Activated effector memory CD4-positive, alpha-beta T cell treated with anti-CD3 and anti-CD28 coated beads, Interleukin-2, amount 50 U/mL, for 16 hours (primary cell): ENCODE measurements at places on chromosomes 5 and 9.

DNA sequence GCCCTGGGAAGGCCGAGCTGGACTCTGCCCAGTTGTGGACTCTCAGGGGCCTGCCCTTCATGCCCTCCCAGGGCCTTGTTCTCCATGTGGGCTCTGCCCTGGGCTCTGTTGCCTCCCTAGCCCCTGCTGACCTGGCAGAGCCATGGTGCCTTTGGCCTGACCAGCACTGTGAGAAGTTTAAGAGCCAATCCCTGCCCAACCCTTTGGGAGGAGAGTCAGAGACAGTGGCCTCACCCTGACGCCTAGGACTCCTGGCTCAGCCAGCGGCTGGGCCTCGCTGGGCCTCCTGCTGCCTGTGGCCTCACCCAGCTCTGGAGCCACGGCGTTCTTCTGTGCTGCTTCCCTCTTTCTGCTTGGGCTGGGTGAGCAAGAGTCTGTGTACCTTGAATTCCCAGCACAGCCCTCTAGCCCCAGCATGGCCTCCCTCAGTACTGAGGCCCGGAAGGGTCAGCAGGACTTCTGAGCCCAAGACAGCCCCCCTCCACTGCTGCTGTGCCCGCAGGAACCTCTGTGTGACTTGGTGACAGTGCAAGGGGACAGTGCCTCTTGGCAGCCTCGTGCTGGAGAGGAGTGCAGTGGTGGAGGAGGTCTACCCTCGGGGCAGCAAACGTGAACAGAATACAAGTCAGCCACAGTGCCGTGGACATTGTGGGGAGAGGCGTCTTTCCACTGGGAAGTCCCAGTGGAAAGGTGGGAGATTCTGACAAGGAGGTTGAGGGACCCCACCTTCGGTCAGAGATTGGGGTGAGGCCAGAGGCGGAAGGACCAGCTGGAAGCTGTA, 97.4 kb downstream of the CACNA1B start:
- DNase-seq = peak; percentile 37

DNA sequence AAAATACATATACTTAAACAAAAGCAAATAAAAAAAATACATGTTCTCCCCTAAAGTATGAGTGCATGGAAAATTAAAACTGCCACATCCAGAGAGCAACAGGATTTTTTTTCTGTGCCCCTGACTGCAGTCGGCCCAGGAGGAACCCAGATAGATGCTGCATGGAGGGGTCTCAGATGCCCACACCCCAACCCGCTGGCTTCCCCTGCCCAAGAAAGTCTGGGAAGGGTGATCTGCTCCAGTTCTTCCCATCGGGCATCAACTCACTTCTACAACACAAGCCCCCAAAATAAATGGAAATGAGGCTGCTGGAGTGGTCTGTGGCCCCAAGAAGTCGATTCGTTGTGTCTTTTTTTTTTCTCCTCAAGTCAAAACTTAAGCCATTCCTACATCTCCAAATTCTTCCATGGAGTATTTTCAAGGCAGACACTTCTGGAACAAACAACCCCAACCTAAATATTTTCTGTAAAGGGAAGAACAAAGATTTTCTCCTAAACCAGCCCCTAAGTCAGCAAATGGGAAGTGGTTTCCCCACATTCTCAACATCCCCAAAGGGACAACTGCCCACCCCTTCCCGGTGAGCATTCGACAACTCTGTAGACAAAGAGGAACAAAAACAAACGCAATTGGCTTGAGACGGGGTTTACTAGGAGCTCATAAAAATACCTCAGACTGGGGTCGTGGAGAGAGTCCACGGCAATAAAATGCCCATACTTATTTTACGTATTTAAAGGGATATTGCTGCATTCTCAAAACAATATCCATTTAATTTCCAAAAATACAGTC, 46.7 kb downstream of the ROR2 start:
- no peak for DNase-seq

GRCh38 chr5:129903466-129904101, 681 bp upstream of the CHSY3 start:
- DNase-seq = no peak

GRCh38 chr9:132881826-132882225, 3.1 kb downstream of the SPACA9 start:
- no peak for DNase-seq

DNA sequence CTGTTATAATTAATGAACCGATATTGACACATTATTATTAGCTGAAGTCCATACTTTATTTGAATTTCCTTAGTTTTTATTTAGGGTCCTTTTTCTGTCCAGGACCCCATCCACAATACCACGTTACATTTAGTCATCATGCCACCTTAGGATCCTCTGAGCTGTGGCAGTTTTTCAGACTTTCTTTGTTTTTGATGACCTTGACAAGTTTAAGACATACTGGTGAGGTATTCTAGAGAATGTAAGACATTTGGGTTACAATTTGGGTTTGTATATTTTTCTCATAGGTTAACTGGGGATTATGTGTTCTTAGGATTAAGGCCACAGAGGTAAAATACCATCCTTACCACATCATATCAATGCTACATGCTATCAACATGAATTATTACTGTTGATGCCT, 42.7 kb downstream of the KIAA1958 start:
- DNase-seq = no peak

DNA sequence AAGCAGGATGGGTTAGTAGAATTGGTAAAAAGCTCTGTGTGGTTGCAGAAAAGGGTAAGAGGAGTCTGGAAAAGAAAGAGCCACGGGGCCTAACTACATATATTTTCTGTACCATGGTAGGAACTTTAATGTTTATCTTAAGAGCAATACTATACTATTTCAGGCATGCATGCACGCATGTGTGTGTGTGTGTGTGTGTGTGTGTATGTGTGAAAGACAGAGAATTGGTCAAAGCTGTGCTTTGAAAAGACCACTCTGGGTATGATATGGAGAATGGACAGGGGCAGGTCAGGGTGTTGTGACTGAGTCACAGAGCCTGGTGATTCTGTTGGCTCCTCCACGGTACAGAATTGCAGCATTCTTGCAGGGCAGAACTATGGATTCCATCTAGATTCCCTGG, 339.3 kb downstream of the SLIT3 start:
- DNase-seq = no peak

DNA sequence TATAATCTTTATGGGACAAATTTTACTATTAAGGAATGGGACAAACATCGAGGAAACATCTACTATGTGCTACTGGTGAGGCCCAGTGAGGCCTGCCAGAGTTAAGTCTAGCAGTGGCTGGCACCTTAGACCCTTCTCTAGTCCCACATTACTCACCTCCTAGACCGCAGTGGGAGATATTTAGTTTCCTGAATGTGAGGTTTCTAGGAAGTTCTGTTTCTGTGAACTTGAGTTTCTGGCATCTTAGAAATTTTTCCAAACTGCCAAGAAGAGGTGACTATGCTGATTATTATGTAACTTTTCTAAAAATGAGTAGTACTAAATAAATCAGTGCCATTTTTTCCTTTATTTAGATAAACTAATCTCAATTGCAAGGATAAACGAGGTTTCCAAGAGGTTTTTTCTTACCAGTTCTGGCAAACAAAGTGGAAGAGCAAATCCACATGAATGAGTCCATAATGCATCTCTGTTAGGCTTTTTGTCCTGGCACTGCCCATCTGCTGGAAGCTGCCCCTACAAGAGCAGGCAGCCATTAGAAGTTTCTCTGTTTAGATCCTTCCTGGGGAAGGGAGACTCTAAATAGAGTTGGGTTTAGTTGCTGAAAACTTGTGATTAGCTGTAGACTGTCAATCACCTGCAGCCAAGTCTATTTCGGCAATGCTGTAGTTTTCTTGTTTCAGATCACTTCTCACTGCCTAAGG, 348.7 kb downstream of the MAN2A1 start:
- DNase-seq = no peak

GRCh38 chr9:78292716-78293497, 4.0 kb upstream of the PSAT1 start:
- no peak for DNase-seq

DNA sequence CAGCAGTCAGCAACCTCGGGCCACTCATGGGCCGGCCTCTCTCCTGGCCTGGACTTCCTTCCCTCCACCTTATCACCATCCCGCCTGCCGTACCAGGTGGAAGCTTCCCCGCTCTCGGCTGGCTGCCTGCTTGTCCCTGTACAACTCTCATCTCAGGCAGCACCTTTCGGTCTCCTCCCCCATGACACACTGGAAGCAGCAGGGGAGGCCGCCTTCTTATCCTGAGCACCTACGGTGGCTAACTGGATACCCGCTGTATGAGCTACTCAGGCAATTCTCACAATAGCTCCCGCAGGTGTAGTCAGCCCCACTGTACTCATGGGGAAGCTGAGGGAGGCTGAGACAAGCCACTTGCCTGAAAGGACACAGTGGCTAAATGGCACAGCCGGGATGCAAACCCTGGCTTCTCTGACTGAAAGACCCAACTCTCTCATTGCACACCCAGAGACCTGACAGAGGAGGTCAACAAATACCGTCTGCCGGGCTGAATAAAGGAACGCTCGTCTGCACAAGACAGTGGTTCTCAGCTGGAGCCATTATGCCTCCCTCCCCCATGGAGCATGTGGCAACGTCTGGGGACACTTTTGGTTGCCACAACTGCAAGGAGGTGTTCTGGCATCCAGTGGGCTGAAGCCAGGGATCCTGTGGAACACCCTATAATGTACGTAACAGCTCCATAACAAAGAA, 9.6 kb downstream of the STK10 start:
- DNase-seq = peak; percentile 73

DNA sequence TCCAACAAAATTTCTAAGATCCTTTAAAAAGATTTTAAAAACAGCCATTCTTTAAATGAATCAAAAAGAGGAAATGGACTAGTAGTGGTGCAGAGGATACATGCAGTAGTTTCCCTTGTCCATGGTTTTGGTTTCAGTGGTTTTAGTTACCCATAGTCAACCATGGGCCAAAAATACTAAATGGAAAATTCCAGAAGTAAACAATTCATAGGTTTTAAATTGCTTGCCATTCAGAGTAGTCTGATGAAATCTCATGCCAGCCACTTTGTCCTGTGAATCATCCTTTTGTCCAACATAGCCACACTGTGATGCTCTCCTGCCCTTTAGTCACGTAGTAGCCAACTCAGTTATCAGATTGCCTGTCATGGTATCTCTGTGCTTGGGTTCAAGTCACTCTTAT, 286.1 kb downstream of the ANXA1 start:
- DNase-seq = no peak

DNA sequence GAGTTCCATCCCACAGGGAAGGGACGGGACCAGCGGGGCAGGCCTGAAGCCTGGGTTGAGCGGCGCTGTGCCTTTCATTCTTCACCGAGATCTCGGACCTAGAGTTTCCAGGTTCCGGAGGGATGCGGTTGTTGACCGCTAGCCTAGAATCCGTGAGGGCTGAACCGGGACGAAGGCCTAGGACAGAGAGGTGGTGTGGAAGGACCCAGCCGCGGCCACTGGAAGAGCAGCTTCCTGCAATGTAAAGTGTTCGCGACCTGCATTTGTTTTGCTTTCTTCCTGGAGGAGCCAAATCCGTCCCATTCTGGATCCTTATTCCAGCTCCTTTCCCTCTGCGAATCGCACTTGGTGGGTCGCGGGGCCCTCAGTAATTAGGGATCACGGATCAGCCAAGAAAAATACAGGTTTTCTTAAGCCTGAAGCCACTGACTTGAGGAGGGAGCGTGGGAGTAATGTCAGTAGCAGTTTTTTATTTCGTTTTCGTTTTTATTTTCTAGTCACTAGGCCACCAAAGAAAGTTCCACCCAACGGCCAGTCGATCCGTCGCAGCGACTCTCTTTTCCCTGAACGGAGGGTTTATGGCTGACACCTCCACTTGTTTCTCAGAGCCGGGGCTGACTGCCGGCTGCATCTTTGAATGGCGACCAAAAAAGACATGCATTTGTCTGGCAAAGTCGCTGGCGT, 48.6 kb downstream of the ANXA2R start:
- DNase-seq = peak; percentile 88

- DNase-seq = no peak
These were observed 6.6 kb upstream of the AHRR start for GRCh38 chr5:314676-315487.

- DNase-seq = no peak
These were observed 31.7 kb upstream of the IRX2 start for GRCh38 chr5:2783223-2783622.

DNA sequence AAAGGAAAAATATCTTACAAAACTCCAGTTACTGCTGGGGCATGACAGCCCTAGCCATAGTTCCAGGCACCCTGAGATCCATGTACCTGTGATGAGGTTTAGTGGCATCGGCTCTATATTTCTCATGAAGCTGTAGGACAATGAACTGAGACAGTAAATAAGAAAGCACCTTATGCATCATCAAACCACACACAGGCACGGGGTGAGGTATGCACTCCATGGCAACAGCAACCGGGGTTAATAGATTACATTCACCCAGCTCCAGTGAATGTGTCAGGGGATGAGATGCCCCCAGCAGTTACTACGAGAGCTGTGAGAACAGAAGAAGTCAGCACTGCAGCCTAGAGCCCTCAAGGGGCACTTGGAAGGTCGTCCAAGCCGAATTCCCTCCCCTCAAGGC, 162.0 kb upstream of the S1PR3 start:
- DNase-seq = no peak

GRCh38 chr9:133170716-133171115, 7.0 kb upstream of the GBGT1 start:
- DNase-seq = no peak

GRCh38 chr5:122473138-122473843, 161.3 kb downstream of the SNCAIP start:
- no peak for DNase-seq

DNA sequence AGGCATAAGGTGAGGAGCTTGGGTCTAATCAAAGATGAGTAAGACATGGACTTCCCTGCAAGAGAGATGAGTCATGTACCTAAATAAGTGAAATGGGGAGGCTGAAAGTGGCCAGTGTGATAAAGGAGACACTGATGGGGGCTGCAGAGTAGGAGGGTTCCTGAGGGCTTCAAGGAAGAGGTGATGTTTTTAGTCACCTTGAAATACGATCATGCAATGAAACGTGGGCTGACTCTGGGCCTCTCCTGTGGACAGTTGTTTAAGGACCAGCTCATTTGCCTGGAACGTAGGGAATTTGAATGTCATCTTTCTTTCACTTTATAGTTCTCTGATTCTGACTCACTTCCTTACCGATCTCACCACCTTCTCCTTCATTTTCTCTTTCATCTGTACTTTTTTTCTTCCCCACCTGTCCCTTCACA, 49.6 kb upstream of the CPLX2 start:
- no peak for DNase-seq

DNA sequence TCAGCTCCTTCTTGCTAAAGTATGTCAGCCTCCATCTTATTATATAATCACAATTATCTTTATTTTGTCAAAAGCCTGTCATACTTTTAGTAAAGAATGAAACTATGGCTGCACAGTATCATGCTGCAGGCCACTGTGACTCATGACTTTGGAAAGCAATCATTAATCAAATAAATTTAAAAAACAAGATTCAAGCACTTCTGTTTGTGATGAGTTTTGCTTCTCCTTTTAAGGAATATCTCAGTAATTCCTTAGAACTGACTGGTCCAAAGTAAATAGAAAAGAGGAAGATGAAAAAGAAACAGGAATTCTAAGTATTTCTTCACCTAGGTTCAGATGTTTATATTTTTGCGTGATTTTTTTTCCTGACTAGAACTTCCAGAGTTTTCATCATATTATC, 83.1 kb downstream of the EDIL3 start:
- no peak for DNase-seq
